ENCODE measurements at places on chromosomes 12 and 14. TPM values are rescaled to one million over a fixed set of nuclear protein-coding genes. Genes with fewer than 3 reads are reported as not detected.

Gene AMN
- 0.30 TPM for total RNA-seq

Gene ANO4
- 2.0 TPM for total RNA-seq

Gene KRT77
- total RNA-seq = not detected

Gene MGST1
- 246 TPM for total RNA-seq

Gene SLC8A3
- not detected for total RNA-seq

Gene KSR2
- total RNA-seq = not detected

Gene ANKS1B
- total RNA-seq = not detected

Gene NRL
- total RNA-seq = 2.9 TPM

Gene KIF26A
- total RNA-seq = 0.17 TPM

Gene LACRT
- total RNA-seq = not detected

Gene SRSF5
- total RNA-seq = 79.4 TPM

Gene MYH6
- total RNA-seq = not detected

Gene POTEM
- not detected for total RNA-seq

Gene KRT3
- total RNA-seq = not detected

Gene SYNDIG1L
- not detected for total RNA-seq

Gene BATF
- total RNA-seq = not detected

Gene MYO1A
- total RNA-seq = not detected

Gene PXMP2
- total RNA-seq = 44.9 TPM

Gene NELL2
- not detected for total RNA-seq

Gene HPD
- 0.84 TPM for total RNA-seq

Gene TECPR2
- total RNA-seq = 8.1 TPM

Gene LTBP2
- total RNA-seq = 16.2 TPM

Gene AQP2
- not detected for total RNA-seq

Gene SLCO1B1
- not detected for total RNA-seq

Gene DDX51
- 10.6 TPM for total RNA-seq

Gene FIGNL2
- under 0.01 TPM for total RNA-seq

Gene CCDC175
- not detected for total RNA-seq

Gene LGR5
- under 0.01 TPM for total RNA-seq

Gene A2M
- total RNA-seq = 4.4 TPM

Measured in bronchus fibroblast of lung (primary cell).